ENCODE measurements at places on chromosomes 7 and 10.
A peak's percentile ranks its signal among the peaks of the same experiment; 100 is the strongest.

DNA sequence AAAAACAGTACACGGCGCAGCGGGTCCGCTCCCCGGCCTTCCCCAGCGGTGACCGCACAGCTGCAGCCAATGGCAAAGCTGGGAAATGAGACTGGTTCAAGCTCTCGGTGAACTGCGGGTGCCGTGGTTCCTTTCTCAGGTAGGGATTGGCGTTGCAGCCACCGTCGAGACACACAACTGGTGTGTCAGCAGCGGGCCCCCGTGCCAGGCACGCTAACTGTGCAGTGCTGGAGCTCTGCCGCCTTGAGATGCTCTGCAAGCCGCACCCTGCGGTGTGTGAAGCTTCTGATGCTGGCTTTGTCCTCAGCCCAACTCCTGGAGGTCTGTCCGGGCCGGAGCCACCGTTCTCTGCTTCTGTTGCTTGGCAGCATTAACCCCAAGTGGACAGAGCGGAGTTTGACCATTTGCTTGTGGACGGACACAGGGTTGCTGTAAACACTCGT, 20.6 kb upstream of the NKX6-2 start:
- no peak for DNase-seq

GRCh38 chr7:149716007-149716931, 57.1 kb downstream of the ZNF467 start:
- DNase-seq: no peak

- DNase-seq: peak; percentile 2
These were observed 256.3 kb downstream of the OTUD1 start for GRCh38 chr10:23694921-23695824.

DNA sequence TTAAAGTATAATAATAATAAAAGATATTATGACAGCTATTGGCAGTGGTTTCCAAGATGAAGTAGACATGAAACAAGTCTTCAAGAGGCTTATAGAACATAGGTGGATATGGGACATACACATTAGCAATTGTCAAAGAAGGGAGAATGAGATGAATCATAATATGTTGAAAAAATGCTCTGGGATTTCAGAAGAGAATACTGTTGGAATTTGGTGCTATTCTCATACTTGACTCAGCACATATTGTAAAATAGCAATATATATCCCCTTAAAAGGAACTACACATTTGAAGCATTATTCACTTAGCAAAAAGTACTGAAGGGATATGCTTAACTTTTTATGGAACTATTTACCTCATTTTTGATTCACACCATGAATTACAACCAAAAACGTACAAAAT, 577.2 kb upstream of the PCDH15 start:
- DNase-seq: no peak

GRCh38 chr7:74395745-74396311, 57.9 kb upstream of the GTF2IRD1 start:
- DNase-seq: no peak

Measured in muscle of back (tissue), 13 donors.